ENCODE measurements at places on chromosomes 5 and 9.
A peak's percentile ranks its signal among the peaks of the same experiment; 100 is the strongest.

- peak; percentile 28 for DNase-seq
Measured at GRCh38 chr9:35079041-35079425, 709 bp downstream of the FANCG start.

- no peak for DNase-seq
Measured at GRCh38 chr9:88980740-88981203, 10.5 kb upstream of the S1PR3 start.

GRCh38 chr9:134364391-134365114 is 38.3 kb downstream of the RXRA start:
- no peak for DNase-seq

DNA sequence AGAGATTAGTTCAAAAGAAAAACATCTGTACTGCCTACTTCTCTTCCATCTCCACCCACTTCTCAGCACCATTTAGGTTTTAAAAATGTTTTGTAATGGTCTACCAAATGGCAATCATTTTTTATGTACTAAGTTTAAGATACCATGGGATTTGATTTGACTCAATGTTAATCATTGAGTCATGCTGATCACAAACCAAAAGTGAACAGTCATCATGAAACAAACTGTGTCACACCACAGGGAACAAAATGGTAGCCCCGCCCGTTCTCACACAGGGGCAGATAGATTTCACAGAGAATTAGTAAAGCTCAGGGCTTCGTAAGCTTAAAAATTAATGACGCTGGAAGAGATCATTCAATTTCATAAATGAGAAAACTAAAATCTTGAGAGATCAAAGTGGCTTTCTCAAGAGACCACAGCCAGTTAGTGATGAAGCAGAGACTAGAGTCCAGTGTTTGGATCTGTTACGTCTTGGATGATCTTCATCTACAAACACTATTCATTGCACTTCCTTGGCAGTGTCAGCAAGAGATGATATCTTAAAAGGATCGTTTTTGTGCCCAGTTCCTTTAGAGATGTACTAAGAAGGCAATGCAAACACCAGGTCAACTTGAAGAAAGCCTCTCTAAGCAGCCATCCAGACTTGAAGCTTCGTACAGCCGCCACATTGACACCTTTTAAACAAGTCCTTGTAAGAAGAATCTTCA is 33.9 kb upstream of the TRIO start:
- no peak for DNase-seq

GRCh38 chr9:117720066-117720465 is 15.9 kb downstream of the TLR4 start:
- DNase-seq = no peak

DNA sequence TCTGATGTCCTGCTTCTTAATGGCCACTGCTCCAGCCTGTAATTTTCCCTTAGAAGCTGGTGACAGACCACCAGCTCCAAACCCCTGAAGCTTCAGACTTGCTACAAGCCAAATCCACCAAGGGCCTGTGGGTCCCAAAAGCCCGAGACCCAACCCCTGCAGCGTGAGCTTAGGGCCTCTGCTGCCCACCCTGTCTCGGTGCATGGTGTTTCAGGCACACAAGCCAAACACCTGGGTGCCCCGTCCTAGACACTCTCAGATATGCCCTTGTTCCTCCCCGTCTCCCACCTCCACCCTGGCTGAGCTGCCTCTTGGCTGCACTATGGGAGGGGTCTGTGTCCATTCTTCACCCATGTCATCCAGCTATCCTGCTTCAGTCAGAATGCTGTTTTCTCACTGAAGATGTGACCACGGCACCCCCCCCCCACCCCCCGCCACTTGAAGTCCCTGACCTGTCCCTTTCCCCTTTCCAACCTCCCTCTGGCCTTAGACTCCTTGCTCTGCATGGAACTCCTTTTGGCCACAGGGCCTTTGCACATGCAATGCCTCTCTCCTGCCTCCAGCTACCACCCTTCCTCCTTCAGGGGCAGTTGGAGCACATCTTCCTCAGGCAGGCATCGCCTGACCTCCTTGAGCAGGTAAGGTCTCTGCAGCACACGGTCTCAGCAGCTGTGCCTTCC is 55.8 kb downstream of the ZNF354C start:
- DNase-seq = no peak

DNA sequence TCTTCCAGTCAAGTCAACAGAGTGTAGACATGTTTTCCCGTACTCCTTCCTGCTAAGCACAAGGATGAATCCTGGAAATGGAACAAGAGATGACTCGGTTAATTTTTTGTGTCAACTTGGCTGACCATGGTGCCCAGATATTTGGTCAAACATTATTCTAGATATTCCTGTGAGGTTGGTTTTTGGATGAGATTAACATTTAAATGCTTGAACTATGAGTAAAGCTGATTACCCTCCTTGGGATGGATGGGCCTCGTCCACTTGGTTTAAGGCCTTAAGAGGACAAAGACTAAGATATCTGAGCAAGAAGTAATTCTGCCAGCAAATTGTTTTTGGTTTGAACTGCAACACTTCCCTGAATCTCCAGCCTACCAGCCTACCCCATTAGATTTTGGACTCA is 338.1 kb upstream of the MSX2 start:
- no peak for DNase-seq

DNA sequence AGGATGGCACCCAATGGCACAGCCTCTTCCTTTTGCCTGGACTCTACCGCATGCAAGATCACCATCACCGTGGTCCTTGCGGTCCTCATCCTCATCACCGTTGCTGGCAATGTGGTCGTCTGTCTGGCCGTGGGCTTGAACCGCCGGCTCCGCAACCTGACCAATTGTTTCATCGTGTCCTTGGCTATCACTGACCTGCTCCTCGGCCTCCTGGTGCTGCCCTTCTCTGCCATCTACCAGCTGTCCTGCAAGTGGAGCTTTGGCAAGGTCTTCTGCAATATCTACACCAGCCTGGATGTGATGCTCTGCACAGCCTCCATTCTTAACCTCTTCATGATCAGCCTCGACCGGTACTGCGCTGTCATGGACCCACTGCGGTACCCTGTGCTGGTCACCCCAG is 25.4 kb downstream of the HRH2 start:
- DNase-seq = no peak

GRCh38 chr9:8651070-8651845 is 851.7 kb upstream of the DMAC1 start:
- DNase-seq = no peak

- no peak for DNase-seq
Measured at GRCh38 chr9:129586245-129586644, 34.7 kb downstream of the C9orf50 start.

GRCh38 chr5:93220431-93220830 is 360.6 kb downstream of the NR2F1-AS1 start:
- DNase-seq = no peak

- peak; percentile 10 for DNase-seq
Measured at GRCh38 chr5:29758986-29759421, 1434.5 kb upstream of the CDH6 start.

DNA sequence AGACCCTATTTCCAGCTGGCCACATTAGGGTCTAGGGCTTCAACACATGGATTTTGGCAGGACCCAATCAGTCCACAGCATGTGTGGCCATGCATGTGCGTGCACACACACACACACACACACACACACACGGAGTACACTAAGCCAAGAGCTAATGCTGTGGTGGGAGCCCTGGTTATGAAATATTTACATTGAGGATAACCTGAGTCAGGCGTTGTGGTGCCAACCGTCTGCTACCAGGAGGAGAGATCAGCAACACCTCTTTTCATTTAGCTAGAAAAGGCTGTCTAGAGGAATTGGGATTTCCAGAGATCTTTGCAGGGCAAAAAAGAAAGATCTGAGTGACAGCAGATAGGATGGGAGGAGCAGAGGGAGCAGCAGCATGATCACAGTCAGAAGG is 141.5 kb downstream of the TRPM3 start:
- DNase-seq = no peak

GRCh38 chr9:113876151-113876992 is at the start of gene ZNF618:
Gene ZNF618 (plus strand): TSS chr9:113876309. CDS start chr9:113876381, 72 bp downstream.
- peak; percentile 64 for DNase-seq

- peak; percentile 12 for DNase-seq
Measured at GRCh38 chr9:136024696-136025316, 63.6 kb upstream of the UBAC1 start.

GRCh38 chr5:171483551-171484135 is 64.2 kb downstream of the FGF18 start:
- peak; percentile 37 for DNase-seq
